CD4-positive, alpha-beta T cell treated with Interleukin-12 subunit alpha and Interleukin-12 subunit beta, for 1 hour (primary cell): ENCODE measurements at places on chromosomes 16 and 17.

GRCh38 chr17:41301916-41302901 is at the start of gene KRTAP29-1:
KRTAP29-1 (minus strand) TSS chr17:41302851; CDS start chr17:41302851, 0 bp downstream.
- no peak for DNase-seq

- peak; percentile 5 for DNase-seq
These were observed 11.1 kb upstream of the ATP2C2 start for GRCh38 chr16:84357191-84357651.

DNA sequence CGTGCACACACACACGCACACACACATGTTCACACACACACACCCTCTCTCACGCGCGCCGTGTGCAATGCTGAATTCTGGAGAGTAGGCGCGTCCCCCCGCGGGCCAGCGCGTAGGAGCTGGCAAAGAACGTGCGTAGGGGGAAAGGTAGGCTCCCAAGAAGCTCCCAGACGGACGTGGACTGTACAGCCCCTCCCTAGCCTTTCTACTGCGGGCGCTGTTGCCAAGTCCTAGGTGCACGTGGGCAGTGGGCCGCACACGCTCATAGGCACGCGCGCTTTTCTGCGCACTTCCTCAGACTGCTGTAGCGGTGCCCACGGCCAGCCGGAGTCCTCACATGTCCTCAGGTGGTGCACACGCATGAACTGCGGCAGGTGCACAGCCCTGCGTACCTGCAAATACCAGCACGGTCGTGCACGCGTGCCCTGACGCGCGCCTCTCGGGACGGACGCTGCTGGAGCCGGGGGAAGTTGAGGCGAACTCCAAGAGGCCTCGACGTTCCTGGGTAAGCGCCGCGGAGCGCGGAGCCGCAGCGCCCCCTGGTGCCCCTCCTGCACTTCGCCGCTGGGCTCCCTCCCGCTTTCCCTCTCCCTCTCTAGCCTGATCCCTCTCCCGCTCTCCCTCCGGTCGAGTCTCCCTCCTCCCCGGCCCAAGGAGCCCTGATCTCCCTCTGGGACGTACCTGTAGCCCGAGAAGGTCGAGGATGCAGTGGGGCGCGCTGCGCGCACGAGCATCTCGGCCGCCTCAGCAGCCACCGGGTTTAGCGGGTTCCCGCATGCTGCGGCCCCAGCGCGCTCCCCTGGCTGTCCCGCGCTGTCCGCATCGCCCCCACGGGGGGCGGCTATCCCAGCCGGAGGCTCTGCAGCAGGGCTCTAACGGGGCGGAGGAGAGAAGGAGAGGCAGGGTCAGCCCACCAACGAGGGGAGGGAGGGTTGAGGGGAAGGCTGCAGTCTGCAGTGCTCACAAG is 749 bp downstream of the GRIN2A start:
- DNase-seq = peak; percentile 10

- peak; percentile 30 for DNase-seq
These were observed 830 bp downstream of the SPHK1 start for GRCh38 chr17:76384987-76385891.

DNA sequence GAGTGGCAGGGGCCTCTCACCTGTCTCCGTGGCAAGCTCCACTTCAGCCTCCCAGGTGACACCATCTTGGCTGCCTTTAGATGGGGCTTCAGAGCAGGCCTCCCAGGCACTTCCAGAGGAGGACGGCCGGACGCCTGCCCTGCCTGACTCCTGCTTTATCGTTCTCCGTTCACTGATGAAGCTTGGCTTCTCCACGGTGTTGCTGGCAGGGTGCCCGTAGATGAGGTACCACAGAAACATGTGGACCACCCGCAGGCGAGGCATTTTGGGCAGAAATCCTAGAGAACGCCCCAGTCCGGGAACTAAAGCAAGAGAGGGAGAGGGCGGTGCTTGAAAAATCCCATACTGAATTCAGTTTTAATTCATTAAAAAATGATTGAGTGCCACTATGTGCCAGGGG is 54.5 kb downstream of the GTF3C1 start:
- no peak for DNase-seq

DNA sequence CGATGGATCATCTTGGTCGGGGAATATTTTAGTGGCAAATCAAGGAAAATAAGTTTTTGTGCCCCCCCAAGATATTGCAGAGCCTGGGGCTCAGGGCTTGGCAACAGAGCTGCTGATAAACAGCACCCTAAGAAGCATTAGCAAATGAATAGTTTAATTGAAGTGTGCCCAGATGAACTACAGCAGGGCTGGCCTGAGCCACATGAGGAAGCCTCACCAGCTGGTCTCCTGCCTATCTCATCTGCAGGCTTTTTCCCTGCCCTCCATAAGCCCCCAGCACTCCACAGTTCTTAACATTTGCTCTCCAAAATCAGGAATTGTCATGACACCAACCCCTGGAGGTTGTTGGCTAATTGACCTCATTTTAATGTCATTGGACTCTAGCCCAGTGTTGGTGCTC is 480.2 kb downstream of the HS3ST3B1 start:
- DNase-seq = no peak

GRCh38 chr16:31221357-31222160 is 4.6 kb upstream of the PYDC1 start:
- no peak for DNase-seq

DNA sequence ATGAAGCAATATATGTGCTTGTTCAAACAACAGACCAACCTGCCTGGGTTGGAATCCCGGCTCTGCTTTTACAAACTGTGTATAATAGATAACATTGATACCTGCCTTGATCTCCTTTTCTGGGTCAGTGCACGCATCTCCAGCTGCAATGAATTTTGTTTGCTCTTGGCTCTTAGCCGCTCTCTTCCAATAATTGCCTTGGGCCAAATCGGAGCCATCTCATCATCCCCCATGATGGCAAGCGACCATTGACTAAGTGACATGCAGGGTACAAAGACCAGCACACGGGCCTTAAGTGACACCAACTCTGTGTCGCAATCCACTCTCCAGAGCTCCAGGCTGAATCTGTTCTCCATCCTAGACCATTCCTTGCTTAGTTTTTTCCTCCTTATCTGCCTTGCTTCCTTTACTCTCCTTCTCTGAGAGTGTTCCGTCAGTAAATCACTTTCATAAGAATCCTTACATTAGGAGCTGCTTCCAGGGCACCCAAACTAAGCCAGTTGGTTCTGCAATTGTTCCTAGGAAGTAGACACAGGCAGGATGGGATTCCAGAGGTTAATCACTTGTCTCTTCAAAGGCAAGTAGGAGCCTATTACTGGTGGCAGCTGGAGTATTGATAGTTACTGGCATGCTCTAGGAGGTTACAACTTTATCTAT is 134.2 kb downstream of the ABCA8 start:
- no peak for DNase-seq

DNA sequence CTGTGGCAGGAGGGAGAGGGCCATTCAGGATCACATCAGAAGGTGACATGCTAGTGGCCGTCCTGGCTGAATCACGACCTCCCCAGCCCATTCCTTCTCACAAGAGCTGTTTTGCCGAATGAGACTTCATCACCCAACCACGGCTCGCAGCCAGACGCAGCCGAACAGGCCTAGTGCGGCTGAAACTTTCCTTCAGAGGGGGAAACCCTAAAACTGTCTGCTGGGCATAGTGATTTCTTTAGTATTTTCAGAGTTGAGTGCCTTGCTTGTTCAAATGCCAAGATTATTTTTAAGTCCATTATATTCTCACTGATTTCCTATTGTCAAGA is 343.7 kb downstream of the CPPED1 start:
- DNase-seq = no peak

DNA sequence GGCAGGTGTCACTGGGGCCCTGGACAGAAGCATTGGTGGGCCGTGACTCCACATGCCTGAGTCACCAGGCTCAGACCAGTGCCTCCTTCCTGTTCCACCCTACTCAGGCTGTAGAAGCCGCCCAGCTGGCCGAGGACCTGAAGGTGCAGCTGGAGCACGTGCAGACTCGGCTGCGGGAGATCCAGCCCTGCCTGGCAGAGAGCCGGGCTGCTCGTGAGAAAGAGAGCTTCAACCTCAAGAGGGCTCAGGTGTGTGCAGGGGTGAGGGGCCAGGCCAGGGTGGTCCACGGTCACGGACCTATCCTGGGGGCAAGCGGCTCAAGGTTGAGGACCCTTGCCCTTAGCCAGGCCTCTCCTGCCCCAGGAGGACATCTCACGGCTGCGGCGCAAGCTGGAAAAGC is 9.6 kb downstream of the RNF40 start:
- DNase-seq = no peak

DNA sequence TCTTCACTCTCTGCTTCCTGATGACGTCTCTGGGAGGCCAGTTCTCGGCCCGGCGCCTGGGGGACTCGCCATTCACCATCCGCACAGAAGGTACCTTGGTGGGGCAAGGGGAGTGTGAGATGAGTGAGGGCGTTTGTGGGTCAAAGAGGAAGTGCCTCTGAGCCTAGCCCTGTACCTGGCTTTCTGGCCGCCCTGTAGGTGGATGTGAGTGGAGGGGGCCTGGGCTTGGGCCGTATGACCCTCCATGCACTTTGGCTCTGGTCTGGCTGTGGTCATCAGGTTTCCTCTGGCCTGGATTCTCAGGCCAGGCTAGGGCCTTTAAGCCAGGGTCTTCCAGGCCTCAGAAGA is 4.6 kb downstream of the MGAT5B start:
- DNase-seq = no peak

DNA sequence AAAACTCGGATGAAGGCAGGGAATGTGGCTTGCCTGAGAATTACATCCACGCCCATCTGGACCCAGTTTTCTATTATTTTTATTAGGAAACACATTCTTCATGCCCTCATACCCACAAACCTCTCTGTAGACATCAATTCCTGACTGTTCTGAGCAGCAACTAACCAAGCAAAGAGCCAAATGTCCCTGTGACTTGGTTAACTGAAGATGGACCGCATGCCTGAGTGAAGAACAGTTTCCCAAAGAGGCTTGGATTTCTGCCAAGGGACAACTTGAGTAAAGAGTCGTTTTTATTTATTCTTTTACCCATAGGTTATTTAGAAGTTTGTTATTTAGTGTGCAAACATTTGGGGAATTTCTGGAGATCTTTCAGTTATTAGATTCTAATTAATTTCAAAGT is 259.8 kb downstream of the GRIN2A start:
- no peak for DNase-seq
